Dorsolateral prefrontal cortex (tissue), 122 donors: ENCODE measurements at places on chromosomes 13 and 19.

- no peak for DNase-seq
These were observed 17.7 kb upstream of the CRTC1 start for GRCh38 chr19:18665771-18666202.

DNA sequence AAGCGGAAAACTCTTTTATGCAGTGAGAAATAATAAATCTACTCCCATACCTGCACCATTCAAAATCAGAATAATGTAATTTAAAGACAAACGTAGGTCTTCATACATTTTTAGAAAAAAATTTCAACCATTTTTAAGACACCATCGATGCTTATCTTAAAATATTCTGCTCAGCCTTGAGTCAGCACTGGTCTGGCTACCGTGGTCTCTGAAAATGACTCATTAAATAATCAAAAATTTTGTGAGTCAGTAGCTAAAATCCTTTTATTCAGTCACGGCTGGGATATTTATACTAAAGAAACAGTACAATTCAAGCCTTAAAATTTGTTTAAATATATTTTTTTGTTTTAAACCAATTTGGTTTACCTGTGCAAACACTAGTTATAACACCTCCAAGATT, 2862.8 kb upstream of the PCDH20 start:
- DNase-seq = no peak

GRCh38 chr13:46642254-46642653, 89.3 kb downstream of the LRCH1 start:
- DNase-seq = no peak

GRCh38 chr13:96984051-96984508, 10.2 kb downstream of the OXGR1 start:
- no peak for DNase-seq

GRCh38 chr13:91572944-91573598, 174.7 kb downstream of the GPC5 start:
- no peak for DNase-seq

DNA sequence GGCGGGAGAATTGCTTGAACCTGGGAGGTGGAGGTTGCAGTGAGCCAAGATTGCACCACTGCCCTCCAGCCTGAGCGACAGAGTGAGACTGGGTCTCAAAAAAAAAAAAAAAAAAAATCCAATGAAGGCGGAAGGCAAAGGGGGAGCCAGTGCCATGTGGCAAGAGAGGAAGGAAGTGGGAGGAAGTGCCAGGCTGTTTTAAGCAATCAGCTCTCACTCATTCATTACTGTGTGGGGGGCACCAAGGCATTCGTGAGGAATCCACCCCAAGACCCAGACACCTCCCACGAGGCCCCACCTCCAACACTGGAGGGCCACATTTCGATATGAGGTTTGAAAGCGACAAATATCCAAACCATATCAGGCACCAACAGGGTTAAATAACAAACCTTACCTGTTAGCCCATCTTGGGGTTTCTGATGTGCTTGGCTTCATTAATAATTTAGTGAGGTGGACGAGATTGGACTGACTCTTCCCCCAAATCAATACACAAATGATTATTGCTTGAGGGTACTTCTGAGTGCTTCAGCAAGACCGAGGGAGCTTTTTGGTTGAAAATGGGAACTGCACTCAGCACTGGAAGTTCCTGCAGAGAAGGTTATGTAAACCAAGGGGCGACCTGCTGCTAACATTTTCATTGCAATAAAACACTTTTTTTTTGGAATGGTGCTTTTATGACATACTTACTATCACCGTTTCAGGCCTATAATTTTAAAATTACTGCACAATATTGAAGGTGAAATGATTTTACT, 7.5 kb upstream of the LRP3 start:
- peak; percentile 42 for DNase-seq

- no peak for DNase-seq
These were observed 15.6 kb downstream of the IL17D start for GRCh38 chr13:20718958-20719566.

- no peak for DNase-seq
These were observed 663.2 kb downstream of the UQCRFS1 start for GRCh38 chr19:28549680-28550277.

GRCh38 chr19:48230555-48231129, 25.1 kb downstream of the CARD8 start:
- DNase-seq = no peak

DNA sequence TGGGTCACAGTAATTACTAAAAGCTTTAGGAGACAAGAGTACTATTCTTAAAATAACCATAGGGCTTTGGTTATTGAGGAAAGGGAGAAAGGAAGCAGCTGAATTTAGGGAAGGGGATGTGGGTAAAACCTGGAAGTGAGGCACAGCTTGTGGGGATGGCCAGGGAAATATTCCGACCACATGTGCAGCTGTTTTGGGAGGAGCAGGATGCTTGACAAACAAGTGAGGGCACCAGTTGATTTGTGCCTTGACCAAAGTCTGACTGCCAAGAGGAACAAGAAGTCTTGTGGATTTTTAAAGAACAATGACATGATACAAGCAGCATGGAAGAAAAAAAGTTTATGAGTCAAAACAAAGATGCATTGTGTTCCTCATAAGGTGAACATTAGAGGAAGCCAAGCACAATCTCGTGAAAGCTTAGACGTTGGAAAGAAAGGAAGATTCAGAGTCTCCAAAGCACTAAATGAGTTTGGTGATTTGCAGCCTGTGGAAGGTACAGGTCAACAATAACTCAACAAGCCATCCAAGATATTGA, 108.5 kb upstream of the GPC6 start:
- DNase-seq = no peak
